ENCODE measurements at places on chromosomes 12 and 14.
A peak's percentile ranks its signal among the peaks of the same experiment; 100 is the strongest.

DNA sequence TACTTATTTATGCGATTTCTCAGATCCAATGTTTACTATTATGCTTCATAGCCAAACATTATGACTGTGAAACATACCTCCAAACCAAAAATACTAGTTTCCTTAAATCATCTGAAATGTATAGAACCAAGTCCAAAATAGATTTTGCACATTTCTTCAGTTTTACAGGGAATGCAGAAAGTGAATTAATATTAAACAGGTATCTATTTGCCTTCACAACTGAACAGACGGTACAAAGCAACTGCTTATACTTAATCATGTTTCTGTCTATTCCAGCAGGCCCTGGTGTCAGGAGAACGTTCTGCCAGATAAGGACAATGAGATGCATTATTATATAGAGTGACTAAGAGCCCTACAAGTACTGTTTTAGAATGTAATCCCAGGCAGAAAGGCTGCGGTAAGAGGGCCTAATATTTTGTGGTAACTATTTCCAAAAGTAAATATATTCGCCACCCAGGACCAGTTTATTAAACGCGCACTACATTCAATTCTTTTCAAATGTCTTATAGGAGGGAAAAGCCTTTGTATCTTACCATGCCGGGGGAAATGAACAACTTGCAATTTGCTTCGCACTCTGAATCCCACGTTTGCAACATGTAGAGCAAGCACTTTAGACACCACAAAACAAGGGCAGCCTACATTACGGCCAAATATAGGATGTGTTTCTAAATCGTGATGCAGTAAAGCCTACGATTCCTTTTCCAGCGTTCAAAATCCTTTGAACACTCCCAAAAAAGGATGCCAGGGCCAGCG lies 1.5 kb downstream of the CORO1C start:
- peak; percentile 65 for DNase-seq

DNA sequence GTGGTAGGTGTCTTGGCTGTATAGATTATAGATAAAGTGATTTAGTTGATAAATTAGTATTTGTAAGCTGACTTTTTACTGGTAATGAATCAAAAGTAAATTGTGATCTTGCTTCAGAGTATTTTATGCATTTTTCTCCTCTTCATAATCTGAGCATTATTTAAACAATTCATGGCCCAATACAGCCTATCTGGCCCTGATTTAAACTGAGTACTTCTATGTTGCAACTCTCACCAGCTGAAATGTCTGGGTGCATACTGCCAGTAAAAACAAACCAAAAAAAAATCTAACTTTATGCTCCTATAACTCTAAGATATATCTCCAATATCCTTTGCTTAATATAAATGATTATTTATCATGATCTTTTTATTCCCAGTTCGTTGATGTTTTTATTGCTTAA lies 86.6 kb downstream of the MIA2 start:
- DNase-seq: no peak

- DNase-seq: no peak
Observed at GRCh38 chr12:18907728-18908127, 169.8 kb downstream of the CAPZA3 start.

DNA sequence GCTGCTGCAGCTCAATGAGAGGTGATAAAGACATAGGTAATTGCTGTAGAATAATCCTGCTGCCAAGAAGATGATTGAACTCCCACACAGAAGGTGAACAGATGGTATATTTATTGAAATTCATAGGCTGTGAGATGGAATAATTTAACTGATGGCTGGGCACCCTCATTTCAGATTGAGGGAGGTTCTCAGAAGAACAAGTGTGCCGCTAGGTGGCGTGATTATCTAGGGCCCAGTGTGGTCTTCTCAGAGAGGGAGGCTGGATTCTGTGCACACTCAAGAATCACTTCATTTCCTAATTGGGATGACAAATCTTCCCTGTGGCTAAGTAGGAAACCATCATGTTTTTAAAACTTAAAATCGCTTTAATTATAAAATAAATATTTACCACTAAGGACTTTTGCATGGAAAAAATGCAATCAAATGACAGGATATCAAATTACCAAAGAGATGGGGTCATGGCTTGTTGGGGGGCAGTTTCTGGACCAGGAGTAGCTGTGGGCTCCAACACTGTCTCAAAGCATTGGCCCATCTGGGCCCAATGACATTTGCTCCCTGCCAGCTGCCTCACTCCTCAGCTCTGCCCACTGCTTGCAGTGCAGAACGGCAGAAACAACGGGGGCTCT lies 132.3 kb downstream of the SNAPC1 start:
- peak; percentile 59 for DNase-seq

- DNase-seq: no peak
Observed at GRCh38 chr14:54662491-54663133, 95.7 kb downstream of the SAMD4A start.

DNA sequence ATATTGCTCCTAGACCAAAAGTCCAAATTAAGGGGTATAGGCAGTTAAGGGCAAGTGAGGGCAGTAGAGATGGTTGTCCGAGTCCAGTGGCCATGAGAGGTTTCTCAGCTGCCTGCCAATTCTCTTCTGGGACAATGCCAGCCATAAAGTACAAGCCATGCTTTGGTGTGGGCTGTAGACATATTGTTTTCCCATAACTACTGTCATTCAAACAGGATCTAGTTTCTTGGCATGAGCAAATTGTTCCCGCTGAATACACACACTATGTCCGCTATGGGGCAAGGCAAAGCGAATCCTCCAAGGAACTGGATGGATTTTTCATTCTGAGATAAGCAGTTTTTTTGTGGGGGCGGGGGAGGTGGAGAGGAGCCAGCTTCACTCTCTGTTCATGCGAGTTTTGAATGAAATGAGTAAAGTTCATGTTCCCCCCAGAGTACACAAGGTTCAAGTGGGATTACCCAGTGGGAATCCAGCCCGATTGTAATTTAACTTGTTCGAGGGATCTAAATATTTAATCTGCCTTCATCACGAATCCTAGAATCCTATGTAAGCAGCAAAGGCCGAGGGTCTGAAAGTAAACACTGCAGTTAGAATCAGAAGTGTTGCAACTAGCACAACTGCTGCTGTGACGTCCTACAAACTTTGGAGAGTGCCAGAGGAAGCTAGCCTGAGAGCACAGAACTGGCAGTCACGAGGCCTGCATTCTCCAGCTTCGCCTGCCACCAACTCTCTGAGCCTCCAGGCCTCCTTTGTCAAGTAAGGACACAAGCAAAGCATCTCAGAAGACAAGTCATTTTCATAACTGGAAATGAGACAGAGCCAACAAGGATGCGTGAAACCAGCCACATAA lies 137.0 kb downstream of the CRADD start:
- no peak for DNase-seq

- DNase-seq: no peak
Observed at GRCh38 chr14:102491786-102492530, 17.6 kb downstream of the ANKRD9 start.

DNA sequence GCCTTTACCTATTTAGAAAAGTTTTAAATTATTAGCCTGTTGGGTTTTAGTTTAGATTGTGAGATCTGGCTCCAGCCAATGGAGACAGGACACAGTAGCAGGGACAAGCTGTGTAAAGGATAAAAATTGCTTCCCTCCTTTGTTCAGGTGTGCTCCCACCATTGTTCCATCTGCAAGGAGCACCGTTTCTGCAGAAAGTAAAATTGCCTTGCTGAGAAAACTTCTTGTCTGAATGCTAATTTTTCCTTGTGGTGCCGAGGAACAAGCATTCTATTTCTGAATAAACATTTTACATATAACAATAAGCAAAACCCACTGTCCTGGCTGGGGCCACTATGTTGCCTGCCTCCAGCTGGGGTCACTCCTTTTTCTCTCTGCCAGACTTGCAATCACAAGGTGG lies 72.7 kb upstream of the ZFP36L1 start:
- DNase-seq: no peak

- peak; percentile 46 for DNase-seq
Observed at GRCh38 chr12:121132601-121133481, at the start of gene P2RX7. Gene P2RX7, plus strand, starts transcription at chr12:121132876. Its CDS starts 95 bp downstream, at chr12:121132971.

- peak; percentile 80 for DNase-seq
Observed at GRCh38 chr12:84738481-84738972, 174.1 kb downstream of the SLC6A15 start.

- DNase-seq: no peak
Observed at GRCh38 chr14:103549361-103550311, 12.8 kb downstream of the BAG5 start.

Measured in fibroblast of skin of right biceps (primary cell).